Pancreas (tissue), 10 donors: ENCODE measurements at places on chromosomes 5 and 9. TPM values are rescaled to one million over a fixed set of nuclear protein-coding genes. Genes with fewer than 3 reads are reported as not detected.

NTMT1 gene
- polyA plus RNA-seq, result 29.0 TPM

CNTLN gene
- polyA plus RNA-seq, result 2.1 TPM

IGFBPL1 gene
- polyA plus RNA-seq, result 0.42 TPM

MLANA gene
- polyA plus RNA-seq, result not detected

SHOC1 gene
- not detected for polyA plus RNA-seq

RPS23 gene
- polyA plus RNA-seq, result 981 TPM

ANKRD18A gene
- polyA plus RNA-seq, result 2.1 TPM

ZFYVE16 gene
- 9.5 TPM for polyA plus RNA-seq

ZNF300 gene
- 8.6 TPM for polyA plus RNA-seq

RICTOR gene
- 6.9 TPM for polyA plus RNA-seq

ANKRD31 gene
- 0.12 TPM for polyA plus RNA-seq

ETF1 gene
- 14.7 TPM for polyA plus RNA-seq

GRIA1 gene
- 0.04 TPM for polyA plus RNA-seq
